ENCODE measurements at places on chromosomes 11 and 22.

DNA sequence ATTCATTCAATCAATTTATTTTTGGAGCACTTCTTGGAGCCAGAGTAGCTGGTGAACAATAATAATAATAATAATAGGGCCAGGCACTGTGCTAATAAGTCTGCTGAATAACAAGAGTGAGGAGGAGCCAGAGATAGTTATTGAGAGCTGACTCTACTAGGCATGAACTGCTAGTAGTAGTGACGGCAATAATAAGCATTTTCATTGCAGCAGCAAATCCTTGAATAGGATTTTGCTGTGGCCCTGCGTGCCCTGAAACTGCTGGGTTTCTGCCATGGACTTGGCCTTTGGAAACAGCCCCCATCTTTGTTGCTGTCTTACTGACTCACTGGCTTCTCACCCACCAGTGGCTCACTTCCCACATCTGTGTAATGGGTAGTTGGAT lies 545.9 kb downstream of the MIAT start:
- DNase-seq, result no peak

DNA sequence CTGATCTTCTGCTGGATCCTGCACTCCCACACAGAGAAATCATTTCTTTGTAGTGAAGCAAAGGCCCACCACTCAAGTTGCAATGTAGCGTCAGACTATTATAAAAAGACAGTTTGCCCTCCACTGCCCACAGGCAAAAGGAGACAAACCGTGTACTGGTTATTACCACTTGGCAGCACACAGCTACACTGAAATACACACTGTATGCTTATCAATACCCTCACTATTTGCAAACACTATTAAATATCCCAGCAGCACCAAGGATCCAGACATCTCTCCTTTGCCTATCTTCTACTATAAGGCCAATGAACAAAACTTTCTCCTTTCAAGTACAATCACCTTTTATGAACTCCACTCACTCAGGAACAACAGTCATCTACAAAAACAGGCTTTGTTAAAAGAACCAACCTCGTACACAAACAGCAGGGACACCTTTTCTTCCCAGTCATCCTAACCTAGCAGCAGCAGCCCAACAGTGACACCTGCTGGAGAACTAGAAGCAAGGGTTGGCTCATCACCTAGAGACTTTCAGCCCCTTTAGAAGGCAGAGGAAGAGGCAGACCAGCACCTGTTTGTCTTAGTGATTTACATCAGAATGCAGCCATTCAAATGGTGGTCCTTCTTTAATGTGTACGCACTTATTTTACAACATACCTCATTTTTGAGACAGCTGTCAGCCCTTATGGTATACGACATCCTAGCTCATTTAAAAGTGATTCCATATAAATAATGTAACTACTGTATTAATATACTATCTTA lies 56.1 kb downstream of the AMBRA1 start:
- no peak for DNase-seq

- DNase-seq, result no peak
These were observed 211.6 kb upstream of the SESN3 start for GRCh38 chr11:95442531-95443050.

GRCh38 chr22:50657925-50658324 lies 14.7 kb upstream of the SHANK3 start:
- no peak for DNase-seq

- DNase-seq, result no peak
These were observed 21.4 kb downstream of the CHKA start for GRCh38 chr11:68099474-68100405.

DNA sequence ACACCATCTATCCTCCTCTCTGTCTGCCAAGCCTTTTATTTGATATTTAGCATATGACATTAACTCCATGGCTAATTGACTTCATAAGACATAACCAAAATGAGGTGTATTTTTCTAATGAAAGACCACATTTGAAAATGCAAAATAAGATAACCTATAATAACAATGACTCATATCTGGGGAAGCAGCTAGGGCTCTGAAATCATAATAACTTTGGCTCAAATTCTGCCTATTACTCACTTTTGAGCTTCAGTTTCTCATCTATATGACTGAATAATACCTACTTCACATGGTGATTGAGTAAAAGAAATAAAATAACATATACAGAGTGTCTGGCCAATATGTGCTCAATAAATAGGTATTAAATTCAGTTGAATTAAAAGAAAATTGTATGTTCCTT lies 1419.8 kb upstream of the TENM4 start:
- DNase-seq, result no peak

GRCh38 chr11:11514246-11514645 lies 107.6 kb downstream of the GALNT18 start:
- DNase-seq, result no peak

- DNase-seq, result no peak
These were observed 3.9 kb upstream of the RAB39A start for GRCh38 chr11:107924306-107924705.

- DNase-seq, result peak; percentile 21
These were observed 4.2 kb upstream of the ANO1 start for GRCh38 chr11:70073871-70074371.

GRCh38 chr22:31230155-31230870 lies 18.2 kb downstream of the LIMK2 start:
- no peak for DNase-seq

- DNase-seq, result no peak
These were observed 2.2 kb downstream of the ARSA start for GRCh38 chr22:50625568-50626313.

GRCh38 chr11:45501392-45502225 lies 163.8 kb downstream of the CHST1 start:
- peak; percentile 28 for DNase-seq

- no peak for DNase-seq
These were observed 19.3 kb upstream of the MRGPRX2 start for GRCh38 chr11:19079643-19080440.

GRCh38 chr11:66579017-66579606 lies 10.7 kb upstream of the CTSF start:
- peak; percentile 73 for DNase-seq

DNA sequence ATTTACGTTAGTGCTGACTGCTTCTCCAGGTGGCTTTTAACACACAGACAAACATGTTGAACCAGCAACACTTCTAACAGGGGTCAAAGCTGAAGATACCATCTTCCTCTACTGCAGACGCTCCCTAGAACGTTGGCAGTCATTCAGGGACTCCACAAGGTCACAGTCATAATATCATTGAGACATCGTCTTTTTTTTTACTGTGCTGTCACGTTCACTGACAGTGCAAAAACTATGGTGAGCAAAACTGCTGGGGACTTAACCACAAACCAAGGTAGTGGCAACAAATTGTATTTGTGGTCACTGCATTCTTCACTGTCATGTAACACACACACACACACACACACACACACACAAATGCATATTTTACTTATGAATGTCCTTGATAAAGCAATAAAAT lies 244.9 kb downstream of the CASP12 start:
- no peak for DNase-seq

GRCh38 chr11:34978236-34979191 lies 62.1 kb downstream of the PDHX start:
- DNase-seq, result no peak

DNA sequence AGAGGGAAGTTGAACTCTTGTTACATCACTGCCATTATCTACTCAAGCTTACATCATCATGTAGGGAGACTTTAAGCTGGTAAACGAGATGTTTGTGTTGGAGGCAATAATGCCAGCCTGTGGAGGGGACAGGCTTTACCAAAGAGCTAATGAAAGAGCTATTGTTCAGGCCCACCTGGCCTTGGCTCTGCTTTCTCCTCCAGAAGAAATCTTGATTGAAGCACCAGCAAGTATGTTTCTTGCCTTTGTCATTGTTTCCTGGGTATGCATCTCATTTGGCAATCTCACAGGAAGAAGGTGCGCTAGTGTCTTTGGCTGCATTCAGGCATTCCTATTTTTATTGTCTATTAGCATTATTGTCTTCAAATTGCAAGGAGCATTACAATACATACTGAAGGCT lies 16.7 kb upstream of the CARD18 start:
- no peak for DNase-seq

- DNase-seq, result no peak
These were observed 596.0 kb downstream of the INSC start for GRCh38 chr11:15710580-15711275.

DNA sequence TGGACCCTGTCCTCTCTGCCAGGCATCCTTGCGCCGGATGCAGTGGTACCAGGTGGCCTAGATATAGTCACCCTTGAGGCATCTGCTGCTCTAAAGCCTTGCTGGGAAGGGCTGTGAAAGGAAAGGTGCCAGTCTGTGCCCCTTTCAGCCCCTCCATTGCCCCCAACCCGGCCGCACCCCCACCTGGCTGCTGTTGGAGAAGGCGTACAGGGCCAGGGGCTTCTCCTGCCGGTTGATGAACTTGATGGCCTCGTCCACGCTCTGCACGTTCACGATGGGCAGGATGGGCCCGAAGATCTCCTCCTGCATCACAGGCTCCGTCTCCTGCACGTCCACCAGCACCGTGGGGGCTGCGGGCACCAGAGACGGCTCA lies 10.2 kb downstream of the ALDH3B2 start:
- DNase-seq, result no peak

DNA sequence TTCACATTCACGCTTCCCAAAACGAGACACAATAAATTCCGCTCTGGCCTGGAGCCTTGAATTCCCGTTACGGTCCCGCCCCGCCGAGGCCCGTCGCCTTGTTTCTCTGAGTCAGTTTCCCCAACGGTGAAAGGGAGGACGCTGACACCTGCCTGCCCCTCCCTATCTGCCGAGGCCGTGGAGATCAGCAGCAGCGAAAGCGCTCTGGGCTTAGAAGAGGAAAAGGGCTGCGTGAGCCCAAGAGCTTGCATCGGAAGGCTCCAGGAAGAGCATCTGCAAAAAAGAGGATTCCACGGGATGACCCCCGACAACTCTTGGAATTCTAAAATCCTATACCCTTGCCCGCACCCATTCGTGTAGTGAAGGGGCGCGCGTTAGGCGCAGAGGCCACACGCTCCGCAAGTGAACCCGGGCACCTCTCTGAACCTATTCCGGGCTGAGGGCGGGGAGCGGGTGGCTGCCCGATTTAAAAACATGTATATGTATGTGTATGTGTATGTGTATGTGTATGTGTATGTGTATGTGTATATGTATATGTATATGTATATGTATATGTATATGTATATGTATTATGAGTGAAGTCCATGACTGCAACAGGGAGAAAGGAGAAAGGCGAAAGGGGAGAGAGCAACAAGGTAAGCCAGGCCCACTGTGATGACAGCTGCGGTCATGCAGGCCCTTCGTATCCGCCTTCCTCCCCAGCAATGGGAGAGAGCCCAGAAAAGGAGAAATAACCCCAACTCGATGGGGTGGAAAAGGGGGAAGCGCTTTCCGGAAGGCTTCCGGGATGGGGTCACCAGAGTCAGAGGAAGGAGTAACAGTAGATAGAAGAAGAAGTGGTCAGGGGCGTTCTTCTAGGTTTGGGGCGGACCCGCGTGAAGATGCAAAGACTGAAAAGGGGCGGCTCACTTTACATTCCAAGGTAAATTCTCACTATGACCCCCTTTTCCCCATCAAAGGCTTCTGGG lies 948 bp upstream of the MRTFA start:
- DNase-seq, result no peak

DNA sequence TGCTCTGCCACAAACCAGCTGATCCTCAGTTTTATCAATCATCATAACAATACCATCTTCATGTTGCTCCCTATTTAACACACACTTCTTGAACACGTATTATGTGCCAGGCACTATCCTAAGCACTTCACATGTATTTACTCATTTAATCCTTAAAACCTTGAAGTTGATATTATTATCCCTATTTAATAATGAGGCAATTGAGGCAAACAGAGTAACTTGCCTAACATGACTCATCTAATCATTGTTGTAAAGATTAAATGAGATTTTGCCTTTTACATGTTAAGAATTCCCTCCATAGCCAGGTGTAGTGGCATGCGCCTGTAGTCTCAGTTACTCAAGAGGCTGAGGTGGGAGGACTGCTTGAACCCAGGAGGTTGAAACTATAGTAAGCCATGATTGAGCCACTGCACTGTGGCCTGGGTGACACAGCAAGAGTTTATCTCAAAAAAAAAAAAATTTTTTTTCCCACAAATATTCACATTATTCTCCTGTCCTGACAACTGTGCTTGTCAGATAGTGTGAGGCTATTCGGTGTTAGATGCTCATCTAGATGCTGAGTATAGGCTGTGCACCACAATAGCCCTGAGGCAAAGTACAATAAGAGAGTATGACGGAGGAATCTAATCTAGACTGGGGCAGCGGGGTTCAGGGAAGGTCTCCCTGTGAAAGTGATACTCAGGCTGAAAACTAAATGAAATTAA lies 13.4 kb downstream of the CKAP5 start:
- DNase-seq, result no peak

GRCh38 chr22:38411016-38411415 lies 44.0 kb downstream of the KCNJ4 start:
- DNase-seq, result no peak

DNA sequence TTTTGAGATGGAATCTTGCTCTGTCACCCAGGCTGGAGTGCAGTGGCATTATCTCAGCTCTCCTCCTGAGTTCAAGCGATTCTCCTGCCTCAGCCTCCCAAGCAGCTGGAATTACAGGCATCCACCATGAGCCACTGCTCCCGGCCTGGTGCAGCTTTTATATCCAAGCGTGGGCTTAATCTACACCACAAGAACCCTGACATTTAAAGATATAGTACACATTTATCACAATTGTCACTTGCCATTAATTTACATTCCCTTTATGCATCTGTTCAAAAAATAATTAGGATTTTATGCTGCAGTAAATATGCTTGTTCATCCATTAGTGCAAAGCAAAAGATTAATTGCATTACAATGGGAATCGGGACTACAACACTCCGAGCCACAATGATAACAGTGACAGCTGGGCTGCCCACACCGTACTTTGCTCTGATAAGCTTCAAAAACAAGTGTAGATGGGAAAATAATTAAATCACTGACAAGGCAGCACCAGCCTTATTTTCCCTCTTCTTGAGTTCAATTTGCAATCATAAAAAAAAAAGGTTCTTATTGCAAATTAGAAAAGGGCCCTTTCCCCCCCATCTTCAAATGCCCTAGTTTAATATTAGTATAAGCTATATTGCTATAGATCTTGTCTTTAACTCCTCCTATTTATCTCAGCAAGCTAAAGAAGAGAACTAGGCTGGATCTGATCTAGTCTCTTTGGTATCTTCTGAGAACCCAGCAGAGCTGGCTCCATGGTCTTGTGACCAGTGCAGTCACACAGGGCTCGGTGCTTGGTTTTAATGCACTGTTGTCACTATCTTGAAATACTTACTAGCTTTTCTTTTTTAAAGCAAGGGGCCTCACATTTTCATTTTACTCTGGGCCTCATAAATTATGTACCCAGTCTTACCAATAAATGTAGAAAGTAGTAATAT lies 206.2 kb upstream of the LRRC4C start:
- no peak for DNase-seq
